NCI-H774 (cell line): ENCODE measurements at places on chromosomes 4 and X.

DNA sequence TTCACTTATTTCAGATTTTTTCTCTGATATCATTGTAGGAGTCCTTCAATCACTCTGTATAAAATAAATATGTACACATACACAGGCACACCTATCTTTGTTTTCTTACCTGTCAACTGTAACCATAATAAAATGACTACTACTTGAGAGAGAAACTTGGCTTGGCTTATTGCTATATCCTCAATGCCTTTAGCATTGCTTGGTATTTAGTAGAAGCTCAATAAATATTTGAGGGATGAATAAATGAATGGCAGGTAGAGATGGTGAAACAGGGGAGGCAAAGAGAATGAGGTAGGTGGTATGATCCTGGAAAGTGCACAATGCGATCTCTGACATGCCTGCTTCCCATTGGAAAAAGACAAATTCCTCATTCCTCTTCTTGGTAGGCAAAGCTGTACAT is 21.8 kb upstream of the CXCL6 start:
- no peak for DNase-seq

DNA sequence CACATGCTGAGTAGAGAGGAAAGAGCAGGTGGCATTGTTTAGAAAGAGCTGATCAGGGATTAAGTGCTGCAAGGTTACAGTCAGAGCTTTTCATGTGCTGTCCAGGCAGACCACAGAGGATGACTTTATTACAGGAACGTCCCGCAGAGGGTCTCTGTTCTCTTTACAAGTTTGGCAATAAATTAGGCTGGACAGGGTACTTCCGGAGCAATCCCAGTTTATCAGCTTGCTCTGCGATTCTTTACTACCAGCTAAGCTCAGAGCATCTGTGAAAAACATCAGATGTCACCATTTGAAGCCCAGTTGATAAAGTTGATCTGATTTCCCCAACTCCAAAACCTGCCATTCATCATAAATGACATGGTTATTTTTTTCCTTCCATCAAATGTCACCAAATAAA is 633.1 kb downstream of the NLGN4X start:
- no peak for DNase-seq

DNA sequence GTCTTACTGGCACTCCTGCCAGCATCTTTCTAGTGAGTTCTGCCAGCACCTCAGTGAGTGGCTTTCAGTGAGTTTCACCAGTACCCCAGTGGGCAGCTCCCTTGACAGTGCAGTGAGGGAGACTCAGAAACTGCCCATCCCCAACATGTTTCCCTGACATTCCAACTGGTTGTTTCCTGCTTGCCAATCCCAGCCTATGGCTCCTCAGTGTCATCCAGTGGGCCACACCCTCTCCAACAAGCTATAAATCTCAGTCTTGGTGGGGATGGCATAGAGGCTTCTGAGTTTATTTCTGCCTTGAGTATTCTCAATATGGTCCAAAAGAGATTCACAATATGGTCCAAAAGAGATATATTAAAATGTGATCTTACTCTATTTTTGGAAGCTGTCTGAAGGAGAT is 461.2 kb upstream of the NR3C2 start:
- no peak for DNase-seq

- DNase-seq = no peak
Measured at GRCh38 chr4:46878641-46879040, 30.4 kb downstream of the COX7B2 start.

GRCh38 chr4:147782087-147782781 is 50.3 kb downstream of the ARHGAP10 start:
- DNase-seq = no peak
